ENCODE measurements at places on chromosomes 3 and 15. TPM values are rescaled to one million over a fixed set of nuclear protein-coding genes. Genes with fewer than 3 reads are reported as not detected.

DNA sequence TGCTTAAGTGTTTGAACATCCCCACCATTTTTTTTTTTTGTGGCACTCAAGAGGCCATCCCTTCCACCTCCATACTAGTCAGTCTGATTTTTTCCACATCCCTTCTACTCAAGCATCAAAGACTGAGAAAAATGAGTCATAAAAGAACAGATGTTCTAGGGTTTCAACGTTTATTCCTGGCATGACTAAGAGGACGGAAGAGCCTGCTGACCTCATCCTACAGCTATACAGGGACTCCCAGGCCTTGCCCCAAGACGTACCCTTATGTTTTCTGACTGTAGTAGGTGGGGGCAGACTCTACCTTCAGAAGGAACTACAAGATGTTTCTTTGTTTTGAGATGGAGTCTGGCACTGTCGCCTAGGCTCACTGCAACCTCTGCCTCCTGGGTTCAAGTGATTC, 3.3 kb upstream of the ITPKA start:
- H3K27ac ChIP-seq = no peak overlapping the region
- H3K27me3 ChIP-seq = peaks cover 23% of the 10 kb centered on the region
- H3K4me1 ChIP-seq = peaks cover 32% of the 10 kb centered on the region
- no peaks in the 10 kb centered on the region for H3K36me3 ChIP-seq
- DNase-seq = peak; percentile 69
- no peak overlapping the region for H3K4me3 ChIP-seq

- no peak for DNase-seq
- no peak overlapping the region for H3K27ac ChIP-seq
- H3K27me3 ChIP-seq = peaks cover 4% of the 10 kb centered on the region
- no peaks in the 10 kb centered on the region for H3K36me3 ChIP-seq
Observed at GRCh38 chr3:44309500-44309899, 29.1 kb upstream of the TCAIM start.

DNA sequence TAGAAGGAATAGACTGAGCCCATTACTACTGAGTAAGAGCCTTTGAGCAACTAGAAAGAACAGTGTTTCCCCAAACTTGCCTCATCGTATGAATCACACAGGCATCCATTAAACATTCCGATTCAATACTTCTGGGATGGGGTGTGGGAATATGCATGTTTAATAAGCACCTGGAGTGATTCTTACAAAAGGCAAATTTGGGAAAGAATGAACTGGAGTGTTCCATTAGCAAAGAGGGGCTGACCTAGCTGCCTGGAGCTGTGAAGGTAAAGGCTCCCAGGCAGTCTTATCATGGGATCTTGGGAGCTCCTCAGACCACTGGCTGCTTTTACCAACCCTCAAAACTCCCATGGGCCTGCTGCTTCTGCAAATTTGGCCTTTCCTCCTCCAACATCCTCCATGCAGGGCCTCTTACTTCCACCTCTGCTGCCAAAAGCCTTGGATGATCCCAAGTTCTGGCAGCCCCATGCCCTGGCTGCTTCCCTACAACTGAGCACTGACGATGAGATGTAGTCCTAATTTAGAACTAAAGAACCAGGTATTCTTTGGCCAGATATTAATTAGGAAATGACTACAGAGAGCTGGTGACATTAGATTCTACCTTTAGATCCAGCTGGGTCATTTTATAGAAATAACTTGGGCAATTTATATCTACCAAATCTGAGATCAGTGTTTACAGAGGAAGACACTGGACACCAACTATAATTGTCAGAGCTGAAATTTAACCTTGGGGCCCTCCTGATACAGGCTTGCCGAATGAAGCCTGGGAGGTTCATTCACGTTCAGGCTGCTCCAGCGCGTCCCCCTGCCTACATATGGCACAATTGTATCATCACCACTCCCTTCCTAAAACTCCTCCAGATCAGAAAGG, 11.2 kb upstream of the HOMER2 start:
- no peaks in the 10 kb centered on the region for H3K27me3 ChIP-seq
- peaks cover 2% of the 10 kb centered on the region for H3K4me1 ChIP-seq
- no peak for DNase-seq
- no peak overlapping the region for H3K4me3 ChIP-seq

Gene ACSBG1
- total RNA-seq = not detected

DNA sequence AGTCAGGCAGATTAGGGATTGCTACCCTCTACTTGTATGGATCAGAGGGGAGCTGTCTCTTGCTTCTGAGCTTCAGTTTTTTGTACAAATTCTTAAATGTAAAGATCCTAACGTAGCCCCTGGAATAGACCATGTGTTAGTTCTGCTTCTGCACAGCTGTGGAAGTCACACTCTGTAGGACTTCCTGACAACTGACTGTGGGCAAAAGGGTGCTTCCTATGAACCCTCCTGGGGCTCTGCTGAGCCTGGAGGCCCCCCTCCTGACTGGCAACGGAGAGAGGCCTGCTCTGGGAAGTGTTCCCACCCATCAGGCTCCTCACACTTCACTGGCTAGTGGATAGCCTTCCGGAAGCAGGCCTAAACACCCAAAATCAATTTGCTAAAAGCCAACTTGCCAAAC, 131.0 kb downstream of the RPLP1 start:
- no peak for DNase-seq
- H3K27ac ChIP-seq = no peak overlapping the region
- no peak overlapping the region for H3K4me3 ChIP-seq
- peaks cover 5% of the 10 kb centered on the region for H3K4me1 ChIP-seq

Gene ITGA11
- total RNA-seq = 0.02 TPM

DNA sequence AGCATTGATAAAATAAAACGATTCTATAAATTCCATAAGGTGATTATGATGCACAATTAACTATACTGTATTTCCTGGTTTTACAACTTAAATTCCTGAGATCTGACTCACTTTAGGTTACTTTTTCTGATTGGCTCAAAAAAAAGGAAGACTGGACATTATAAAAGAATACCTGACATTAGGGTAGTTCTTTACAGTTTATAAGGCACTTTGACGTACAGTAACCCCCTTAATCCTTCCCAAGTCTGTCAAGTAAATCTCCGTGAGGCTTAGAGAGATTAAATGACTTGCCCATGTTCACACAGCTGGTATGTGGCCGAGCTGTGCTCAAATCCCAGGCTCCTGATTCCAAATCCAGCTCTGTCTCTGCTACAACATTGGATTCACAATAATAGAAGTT, 1.0 kb upstream of the SLTM start:
- peaks cover 7% of the 10 kb centered on the region for H3K36me3 ChIP-seq
- H3K4me3 ChIP-seq = peak overlapping the region; percentile 93
- peak overlapping the region; percentile 97 for H3K27ac ChIP-seq
- no peaks in the 10 kb centered on the region for H3K27me3 ChIP-seq
- DNase-seq = no peak

GRCh38 chr3:6862041-6862879, 1.3 kb downstream of the GRM7 start:
- DNase-seq = no peak
- H3K4me1 ChIP-seq = peaks cover 2% of the 10 kb centered on the region
- H3K27me3 ChIP-seq = peaks cover 44% of the 10 kb centered on the region
- no peak overlapping the region for H3K4me3 ChIP-seq
- no peaks in the 10 kb centered on the region for H3K36me3 ChIP-seq

GRCh38 chr3:165518346-165518745, 318.9 kb downstream of the BCHE start:
- no peak for DNase-seq
- no peak overlapping the region for H3K4me3 ChIP-seq
- no peaks in the 10 kb centered on the region for H3K27me3 ChIP-seq
- no peaks in the 10 kb centered on the region for H3K4me1 ChIP-seq
- H3K36me3 ChIP-seq = no peaks in the 10 kb centered on the region
- H3K27ac ChIP-seq = no peak overlapping the region

DNA sequence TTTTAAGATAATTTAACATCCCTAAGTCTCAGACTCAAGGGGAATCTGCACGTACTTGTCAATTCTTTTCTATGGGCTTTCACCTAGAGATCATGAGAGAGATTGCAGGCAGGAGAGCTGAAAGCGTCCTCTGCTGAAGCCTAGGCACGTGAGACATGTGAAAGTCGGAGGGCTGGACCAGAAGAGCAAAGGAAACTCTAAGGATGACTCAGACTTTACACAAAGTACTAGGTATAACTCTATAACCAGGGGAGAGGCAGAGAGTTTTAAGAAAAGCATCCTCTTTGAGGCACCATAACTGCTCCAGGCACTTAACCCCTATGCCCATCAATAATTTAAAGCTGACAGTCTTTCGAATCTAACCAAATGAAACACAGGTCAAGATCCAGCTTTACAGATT, 436.6 kb downstream of the VGLL3 start:
- H3K36me3 ChIP-seq = no peaks in the 10 kb centered on the region
- DNase-seq = no peak
- H3K4me1 ChIP-seq = no peaks in the 10 kb centered on the region
- no peak overlapping the region for H3K4me3 ChIP-seq
- H3K27me3 ChIP-seq = no peaks in the 10 kb centered on the region

DNA sequence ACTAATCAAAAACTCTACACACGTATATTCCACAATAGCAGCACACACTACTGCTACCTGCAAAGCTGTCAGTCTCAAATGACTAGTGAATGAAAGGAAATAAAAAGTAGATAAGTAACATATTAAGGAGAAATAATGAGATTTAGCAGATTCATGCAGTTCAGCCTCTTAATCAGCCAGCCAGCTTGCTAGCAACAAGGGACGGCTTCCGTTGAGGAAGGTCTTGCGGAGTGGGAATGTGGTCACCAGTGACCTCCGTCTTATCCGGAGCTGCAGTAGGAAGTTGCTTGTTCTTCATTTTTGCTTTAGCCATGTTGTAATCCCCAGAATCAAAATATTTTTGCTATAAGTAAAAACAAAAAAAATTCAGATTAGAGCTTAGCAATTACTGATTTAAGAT, 17.1 kb downstream of the ARPP19 start:
- no peak overlapping the region for H3K27ac ChIP-seq
- peaks cover 5% of the 10 kb centered on the region for H3K4me1 ChIP-seq
- no peak overlapping the region for H3K4me3 ChIP-seq
- no peaks in the 10 kb centered on the region for H3K27me3 ChIP-seq
- DNase-seq = no peak

Gene SLC22A13
- total RNA-seq = not detected

Gene GOLGA6B
- total RNA-seq = not detected

Gene TMEM207
- total RNA-seq = not detected

Gene RETNLB
- total RNA-seq = not detected

Gene RBPMS2
- not detected for total RNA-seq

Gene TEX9
- 1.4 TPM for total RNA-seq

Gene EPHA3
- not detected for total RNA-seq

DNA sequence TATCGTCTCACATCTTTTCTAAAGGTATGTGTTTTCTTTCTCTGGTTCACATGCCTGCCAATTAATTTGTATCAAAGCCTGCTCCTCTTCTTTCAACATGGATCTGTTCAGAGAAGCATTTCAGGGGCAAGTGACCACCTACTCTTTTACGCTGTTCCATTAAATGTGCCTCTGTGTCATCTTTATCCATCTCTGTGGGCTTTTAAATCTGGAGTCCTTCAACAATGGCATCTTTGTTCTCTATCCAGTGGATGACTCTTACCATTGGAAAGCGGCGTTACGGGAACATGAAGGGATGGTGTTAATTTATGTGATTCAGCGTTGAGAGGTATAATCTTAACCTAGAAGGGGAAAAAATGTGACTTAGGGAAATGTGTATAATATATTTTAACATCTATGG, 92.7 kb upstream of the CFAP20DC start:
- H3K4me1 ChIP-seq = no peaks in the 10 kb centered on the region
- DNase-seq = no peak
- H3K4me3 ChIP-seq = no peak overlapping the region
- no peak overlapping the region for H3K27ac ChIP-seq

Gene GASK1A
- not detected for total RNA-seq

DNA sequence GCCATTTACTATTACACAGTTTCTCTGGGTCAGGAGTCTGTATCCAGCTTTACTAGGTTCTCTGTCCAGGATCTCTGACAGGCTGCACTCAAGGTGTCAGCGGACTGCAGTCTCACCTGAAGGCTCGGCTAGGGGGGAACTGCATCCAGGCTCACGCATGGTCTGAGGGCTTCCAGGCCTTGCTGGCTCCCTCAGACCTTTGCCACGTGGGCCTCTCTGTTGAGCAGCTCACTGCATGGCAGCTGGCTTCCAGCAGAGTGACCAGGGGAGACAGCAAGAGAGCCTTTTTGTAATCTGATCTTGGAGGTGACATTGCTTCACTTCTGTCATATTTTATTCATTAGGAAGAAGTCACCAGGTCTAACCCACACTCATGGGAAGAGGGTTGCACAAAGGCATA, 152.3 kb downstream of the CACNA2D3 start:
- no peak overlapping the region for H3K27ac ChIP-seq
- no peak for DNase-seq
- H3K36me3 ChIP-seq = no peaks in the 10 kb centered on the region
- no peaks in the 10 kb centered on the region for H3K27me3 ChIP-seq
- H3K4me1 ChIP-seq = no peaks in the 10 kb centered on the region
- H3K4me3 ChIP-seq = no peak overlapping the region

DNA sequence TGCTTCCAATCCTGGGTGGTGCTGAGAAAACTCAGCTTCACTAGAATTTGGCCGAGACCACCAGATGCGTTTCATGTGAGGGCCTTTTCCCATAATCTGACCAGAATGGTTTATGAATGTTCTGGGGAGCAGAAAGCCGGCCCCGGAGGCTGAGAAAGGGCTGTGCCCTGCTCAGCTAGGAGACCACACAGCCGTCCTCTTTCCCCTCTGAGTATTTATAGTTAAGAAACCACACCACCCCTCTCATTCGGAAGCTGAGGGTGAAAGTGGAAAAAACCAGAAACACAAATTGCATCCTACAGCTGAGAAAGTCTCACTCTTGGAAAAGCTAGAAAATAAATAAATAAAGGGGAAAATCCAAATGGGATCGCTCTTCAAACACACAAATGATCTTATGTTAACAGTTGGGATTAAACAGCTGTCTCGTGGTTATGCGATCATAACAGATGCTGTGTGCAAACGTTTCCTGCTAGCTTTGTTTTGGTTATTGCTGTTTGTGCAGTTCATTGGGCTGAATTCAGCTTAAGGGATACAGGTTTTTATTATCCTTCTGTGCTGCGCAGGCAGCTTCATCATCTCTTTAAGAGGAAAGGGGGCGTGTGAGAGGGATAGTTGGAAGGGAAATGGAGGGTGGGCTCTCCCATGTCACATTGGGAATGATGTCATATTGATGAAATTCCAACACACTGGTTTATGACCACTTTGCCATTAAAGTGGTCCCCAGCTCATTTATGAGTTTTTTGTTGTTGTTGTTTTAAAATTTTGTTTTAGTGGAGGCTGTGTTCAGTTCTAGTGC, 1026.2 kb upstream of the NR2F2 start:
- H3K27ac ChIP-seq = no peak overlapping the region
- H3K36me3 ChIP-seq = no peaks in the 10 kb centered on the region

DNA sequence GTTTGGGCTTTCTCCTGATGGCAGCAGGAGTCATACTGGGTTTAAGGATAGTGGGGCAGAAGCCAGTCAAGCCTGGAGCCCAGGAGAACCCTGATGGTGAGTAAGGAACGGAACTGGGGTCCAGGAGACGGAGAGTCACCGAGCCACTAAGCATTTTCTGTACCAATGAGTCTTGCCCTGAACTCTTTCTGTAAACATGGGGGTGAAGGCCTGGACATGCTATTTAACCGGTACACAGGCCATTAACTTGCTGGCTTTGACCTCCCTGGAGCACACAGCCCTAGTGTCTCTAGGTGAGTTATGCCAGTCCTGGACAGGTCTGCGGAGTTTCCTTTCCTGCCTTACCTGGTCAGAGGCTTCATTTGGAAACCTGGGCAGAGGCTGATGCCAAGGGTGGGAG, 3.9 kb downstream of the SLC6A6 start:
- no peaks in the 10 kb centered on the region for H3K27me3 ChIP-seq
- DNase-seq = no peak
- no peak overlapping the region for H3K27ac ChIP-seq
- no peak overlapping the region for H3K4me3 ChIP-seq
- H3K36me3 ChIP-seq = peaks cover 18% of the 10 kb centered on the region

Gene GOLGA8N
- total RNA-seq = 1.4 TPM

Data from activated naive CD4-positive, alpha-beta T cell treated with anti-CD3 and anti-CD28 coated beads for 36 hours (primary cell).